Left ventricle myocardium inferior (tissue), 1 donor: ENCODE measurements at places on chromosomes 12 and 14.

DNA sequence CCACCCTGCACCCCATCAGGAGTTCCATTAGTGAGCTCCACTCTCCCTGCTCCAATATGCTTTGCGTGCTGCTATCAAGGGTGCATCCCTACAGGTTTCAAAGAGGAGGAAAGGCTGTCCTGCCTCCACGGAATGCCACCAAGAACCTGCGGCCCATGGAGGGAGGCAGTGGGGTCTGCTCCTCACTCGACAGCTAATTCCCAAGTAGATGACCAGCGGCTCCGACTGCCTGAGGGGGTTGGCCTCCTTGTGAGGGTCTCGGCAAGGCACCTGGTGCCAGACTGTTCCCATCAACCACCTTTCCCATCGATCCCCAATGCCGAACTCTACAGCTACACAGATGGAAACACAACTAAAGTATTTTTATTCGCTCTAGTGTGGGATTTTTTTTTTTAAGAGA, 36.0 kb downstream of the AMN start:
- H3K27me3 ChIP-seq, result no peaks in the 10 kb centered on the region
- H3K4me1 ChIP-seq, result peaks cover 5% of the 10 kb centered on the region
- H3K4me3 ChIP-seq, result no peak overlapping the region

DNA sequence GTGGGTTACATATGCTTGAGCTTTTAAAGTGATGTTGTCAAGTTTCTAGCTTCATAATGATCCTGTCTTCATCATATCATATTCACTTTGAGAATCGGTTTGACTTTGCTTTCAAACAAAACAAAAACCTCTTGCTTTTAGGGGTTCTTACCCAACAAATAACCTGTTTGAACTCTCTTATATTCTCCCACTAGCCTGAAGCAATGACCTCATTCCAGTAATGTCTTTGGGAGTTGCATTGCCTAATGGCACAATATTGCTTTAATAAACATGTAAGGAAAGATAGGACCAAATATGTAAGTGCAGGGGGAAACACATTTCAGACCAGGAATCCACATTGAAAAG, 27.7 kb downstream of the WBP11 start:
- peaks cover 39% of the 10 kb centered on the region for H3K4me1 ChIP-seq
- peak overlapping the region; percentile 94 for H3K27ac ChIP-seq
- DNase-seq, result no peak
- no peaks in the 10 kb centered on the region for H3K27me3 ChIP-seq
- peak overlapping the region; percentile 81 for H3K4me3 ChIP-seq
- H3K36me3 ChIP-seq, result no peaks in the 10 kb centered on the region

DNA sequence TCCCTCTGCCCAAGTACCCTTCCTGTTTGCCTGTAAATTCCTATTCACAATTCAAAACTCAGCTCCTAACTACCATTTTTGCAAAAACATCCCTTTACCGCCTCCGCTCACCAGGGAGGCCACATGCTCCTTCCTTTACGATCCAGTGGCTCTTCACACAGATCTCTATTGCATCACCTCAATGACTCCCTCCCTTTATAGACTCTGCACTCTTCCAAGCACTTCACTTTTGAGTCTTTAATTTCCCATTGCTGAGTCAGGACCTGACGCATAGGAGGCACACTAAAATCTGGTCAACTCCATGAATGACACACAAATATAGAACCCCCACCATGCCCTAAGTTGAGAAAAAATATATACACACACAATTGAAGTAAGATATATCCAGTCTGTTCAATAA, 45.9 kb downstream of the PPP1R13B start:
- H3K4me1 ChIP-seq, result peaks cover 71% of the 10 kb centered on the region
- no peak overlapping the region for H3K4me3 ChIP-seq
- no peak overlapping the region for H3K27ac ChIP-seq
- no peak for DNase-seq
- peaks cover 8% of the 10 kb centered on the region for H3K36me3 ChIP-seq

GRCh38 chr12:124277394-124278241, 17.3 kb upstream of the RFLNA start:
- peaks cover 13% of the 10 kb centered on the region for H3K4me1 ChIP-seq
- no peak for DNase-seq
- no peak overlapping the region for H3K27ac ChIP-seq
- no peaks in the 10 kb centered on the region for H3K36me3 ChIP-seq

- no peaks in the 10 kb centered on the region for H3K4me1 ChIP-seq
- no peak for DNase-seq
- H3K4me3 ChIP-seq, result no peak overlapping the region
- no peaks in the 10 kb centered on the region for H3K36me3 ChIP-seq
- no peak overlapping the region for H3K27ac ChIP-seq
- no peaks in the 10 kb centered on the region for H3K27me3 ChIP-seq
These were observed 66.3 kb upstream of the EEA1 start for GRCh38 chr12:92995258-92995903.
